ENCODE measurements at places on chromosomes 5 and 9. TPM values are rescaled to one million over a fixed set of nuclear protein-coding genes. Genes with fewer than 3 reads are reported as not detected.

DNA sequence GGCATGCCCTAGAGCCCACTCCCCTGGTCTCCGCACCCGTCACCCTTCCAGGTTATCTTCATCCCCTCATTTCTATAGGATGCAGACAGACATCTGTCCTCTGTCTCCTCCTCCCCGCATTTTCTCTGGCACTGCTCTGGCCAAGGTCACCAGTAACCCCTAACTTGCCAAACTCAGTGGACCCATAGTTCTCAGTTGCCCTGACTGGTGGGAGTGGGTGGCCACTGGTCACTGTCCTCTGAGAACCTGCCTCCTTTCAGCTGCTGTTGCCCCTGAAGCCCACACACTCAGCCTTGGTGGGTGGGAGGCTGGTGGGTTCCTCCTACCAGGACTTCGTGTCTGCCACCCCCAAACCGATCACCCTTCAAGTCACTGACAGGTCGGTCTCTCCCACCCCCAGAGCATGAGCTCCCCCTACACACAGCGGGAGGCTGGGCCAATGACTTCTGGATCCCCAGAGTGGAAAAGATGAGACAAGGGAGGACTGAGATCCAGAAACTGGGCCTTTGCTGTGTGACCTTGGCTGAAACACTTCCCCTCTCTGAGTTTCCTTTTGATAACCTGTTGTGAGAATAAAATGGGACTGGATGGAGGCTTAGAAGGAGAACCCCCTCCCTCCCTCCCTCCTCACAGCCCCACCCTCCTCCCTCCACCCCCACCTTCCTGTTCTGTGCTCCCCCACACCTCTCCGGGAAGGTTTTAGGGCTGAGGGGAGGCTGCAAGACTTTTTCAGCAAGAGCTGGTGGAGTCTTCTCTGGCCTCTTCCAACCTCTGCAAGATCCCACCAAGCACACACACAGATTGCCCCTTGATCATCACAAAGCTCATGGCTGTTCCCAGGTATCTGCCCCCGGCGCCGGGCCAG is 2.4 kb upstream of the DBN1 start:
- H3K4me1 ChIP-seq, result peaks cover 33% of the 10 kb centered on the region
- H3K27ac ChIP-seq, result no peak overlapping the region
- DNase-seq, result peak; percentile 50
- no peaks in the 10 kb centered on the region for H3K27me3 ChIP-seq

DNA sequence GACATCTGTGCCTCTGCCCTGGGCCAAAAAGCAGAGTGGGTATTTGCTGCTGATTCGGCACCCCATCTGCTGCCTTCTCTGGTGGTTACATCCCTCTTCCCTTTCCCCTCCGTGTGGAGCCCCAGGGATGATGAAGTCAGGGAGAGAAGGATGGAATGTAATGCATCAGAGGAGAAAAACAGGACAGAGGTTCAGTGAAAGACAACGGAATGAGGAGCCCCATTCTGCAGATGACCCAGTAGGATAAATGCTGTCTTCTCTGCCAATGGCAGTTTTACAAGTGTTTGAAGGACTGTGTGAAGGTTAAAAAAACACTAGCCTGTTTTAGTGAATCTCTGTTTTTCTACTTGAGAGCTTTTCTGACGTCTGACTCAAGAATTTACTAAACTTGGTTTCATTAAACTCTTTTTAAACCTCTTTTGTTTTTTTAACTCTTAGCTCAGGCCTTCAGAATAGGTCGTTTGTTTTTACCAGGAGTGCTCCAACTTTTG is 86.3 kb downstream of the NLN start:
- no peaks in the 10 kb centered on the region for H3K27me3 ChIP-seq
- peak; percentile 48 for DNase-seq
- peak overlapping the region; percentile 41 for H3K27ac ChIP-seq
- H3K36me3 ChIP-seq, result no peaks in the 10 kb centered on the region
- H3K4me3 ChIP-seq, result no peak overlapping the region

DNA sequence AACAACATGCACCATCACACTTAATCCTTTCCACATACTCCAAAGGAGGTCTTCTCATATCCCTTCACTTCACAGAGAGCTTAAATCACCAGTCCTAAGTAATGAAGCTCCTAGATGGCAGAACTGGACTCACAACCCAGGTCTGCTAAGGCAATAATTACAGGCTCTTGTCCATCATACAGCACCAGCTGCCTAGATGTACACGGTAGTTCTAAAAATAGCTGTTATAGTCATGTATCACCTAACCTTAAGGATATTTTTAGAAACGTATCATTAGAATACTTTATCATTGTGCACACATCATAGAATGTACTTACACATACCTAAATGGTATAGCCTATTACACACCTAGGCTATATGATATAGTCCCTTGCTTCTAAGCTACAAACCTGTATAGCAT is 644.6 kb upstream of the RGMB start:
- H3K4me3 ChIP-seq, result no peak overlapping the region
- H3K36me3 ChIP-seq, result no peaks in the 10 kb centered on the region
- no peak for DNase-seq

- H3K4me3 ChIP-seq, result no peak overlapping the region
- peaks cover 41% of the 10 kb centered on the region for H3K4me1 ChIP-seq
- no peak for DNase-seq
- H3K36me3 ChIP-seq, result no peaks in the 10 kb centered on the region
- no peaks in the 10 kb centered on the region for H3K27me3 ChIP-seq
These were observed 43.2 kb downstream of the WDR36 start for GRCh38 chr5:111135363-111135762.

DNA sequence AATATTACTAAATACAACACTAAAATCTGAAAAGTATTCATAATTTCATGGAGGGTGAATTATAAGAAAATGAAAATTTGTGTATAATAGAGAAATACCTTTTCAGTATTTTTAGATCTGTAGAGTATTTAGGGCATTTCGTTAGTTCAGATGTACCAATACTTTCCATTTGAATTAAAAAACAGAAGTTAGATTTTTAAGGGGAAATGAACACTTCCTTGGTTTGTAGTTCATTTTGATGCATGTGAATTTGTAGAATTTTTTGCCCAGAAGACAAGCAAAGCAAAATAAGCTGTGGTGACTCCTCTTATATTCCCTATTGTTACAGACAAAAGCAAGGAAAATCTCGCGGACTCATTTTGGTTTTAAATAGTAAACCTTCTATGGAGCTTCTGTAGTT is 209.0 kb upstream of the RPS23 start:
- DNase-seq, result no peak
- H3K4me1 ChIP-seq, result no peaks in the 10 kb centered on the region
- no peaks in the 10 kb centered on the region for H3K36me3 ChIP-seq
- no peaks in the 10 kb centered on the region for H3K27me3 ChIP-seq

DNA sequence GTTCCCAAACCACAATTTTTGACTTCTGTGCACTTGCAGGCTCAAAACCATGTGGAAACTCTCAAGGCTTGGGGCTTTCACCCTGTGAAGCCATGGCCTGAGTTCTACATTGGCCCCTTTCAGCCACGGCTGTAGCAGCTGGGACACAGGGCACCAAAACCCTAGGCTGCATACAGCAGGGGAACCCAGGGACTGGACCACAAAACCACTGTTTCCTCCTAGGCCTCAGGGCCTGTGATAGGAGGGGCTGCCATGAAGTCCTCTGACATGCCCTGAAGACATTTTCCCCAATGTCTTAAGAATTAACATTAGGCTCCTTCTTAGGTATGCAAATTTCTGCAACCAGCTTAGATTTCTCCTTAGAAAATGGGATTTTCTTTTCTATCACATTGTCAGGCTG is 312.1 kb upstream of the TUSC1 start:
- DNase-seq, result no peak
- no peaks in the 10 kb centered on the region for H3K27me3 ChIP-seq
- no peaks in the 10 kb centered on the region for H3K4me1 ChIP-seq
- H3K4me3 ChIP-seq, result no peak overlapping the region

DNA sequence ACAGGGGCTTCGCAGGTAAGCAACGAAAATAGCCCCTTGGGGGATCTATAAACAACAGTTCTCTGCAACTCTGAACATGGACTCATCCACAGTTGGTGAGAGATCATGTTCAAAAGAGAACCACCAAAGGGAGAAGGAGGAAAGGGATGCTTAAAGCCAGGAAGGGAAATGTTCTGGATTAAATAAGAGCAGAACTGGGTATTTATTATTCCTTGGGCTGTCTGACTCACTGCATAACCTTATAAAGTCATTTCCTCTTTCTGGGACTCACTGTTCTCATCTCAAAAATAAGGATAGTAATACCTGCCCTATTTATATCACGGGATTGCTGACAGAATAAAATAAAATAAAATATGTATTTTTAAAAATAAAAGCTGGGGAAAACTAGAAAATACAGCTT is 11.2 kb upstream of the MARCHF3 start:
- H3K27me3 ChIP-seq, result no peaks in the 10 kb centered on the region
- no peaks in the 10 kb centered on the region for H3K4me1 ChIP-seq
- no peak overlapping the region for H3K27ac ChIP-seq
- DNase-seq, result peak; percentile 52
- no peak overlapping the region for H3K4me3 ChIP-seq
- H3K36me3 ChIP-seq, result no peaks in the 10 kb centered on the region

DNA sequence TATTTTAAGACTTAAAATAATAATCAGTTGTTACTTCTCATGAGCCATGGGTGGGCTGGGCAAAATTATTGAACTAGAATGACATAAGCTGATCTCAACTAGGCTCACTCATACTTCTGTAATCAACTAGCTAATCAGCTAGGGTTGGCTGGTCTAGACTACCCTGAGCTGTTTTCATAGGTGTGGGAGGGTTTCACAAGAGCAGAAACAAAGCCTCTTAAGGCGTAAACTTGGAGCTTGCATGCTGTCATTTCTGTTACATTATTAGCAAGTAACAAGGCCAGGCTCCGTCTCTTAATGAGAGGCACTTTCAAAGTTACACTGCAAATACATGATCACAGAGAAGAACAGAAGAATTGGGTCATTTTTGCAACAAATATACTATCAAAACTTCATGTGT is 57.2 kb upstream of the GHR start:
- DNase-seq, result no peak
- no peaks in the 10 kb centered on the region for H3K4me1 ChIP-seq
- no peaks in the 10 kb centered on the region for H3K36me3 ChIP-seq
- no peak overlapping the region for H3K4me3 ChIP-seq

DNA sequence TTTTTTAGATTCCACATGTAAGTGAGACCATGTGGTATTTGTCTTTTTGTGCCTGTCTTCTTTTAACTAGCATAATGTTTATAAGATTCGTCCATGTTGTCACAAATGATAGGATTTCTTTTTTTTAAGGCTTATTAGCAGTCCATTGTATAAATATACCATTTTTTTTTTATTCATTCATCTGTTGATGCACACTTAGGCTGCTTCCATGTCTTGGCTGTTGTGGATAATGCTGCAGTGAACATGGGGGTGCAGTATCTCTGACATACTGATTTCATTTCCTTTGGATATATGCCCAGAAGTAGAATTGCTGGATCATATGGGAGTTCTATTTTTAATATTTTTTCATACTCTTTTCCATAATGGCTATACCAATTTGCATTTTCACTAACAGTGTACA is 48.7 kb downstream of the KIAA1958 start:
- H3K4me3 ChIP-seq, result peak overlapping the region; percentile 11
- no peaks in the 10 kb centered on the region for H3K27me3 ChIP-seq
- DNase-seq, result peak; percentile 44
- no peaks in the 10 kb centered on the region for H3K36me3 ChIP-seq
- peaks cover 60% of the 10 kb centered on the region for H3K4me1 ChIP-seq

The PRDM9 gene
- total RNA-seq, result not detected

The SLC6A18 gene
- total RNA-seq, result not detected

The SLC6A3 gene
- total RNA-seq, result not detected

The SCGB3A1 gene
- total RNA-seq, result not detected

The GHR gene
- total RNA-seq, result 1.5 TPM
